ENCODE measurements at places on chromosomes 3 and 15. TPM values are rescaled to one million over a fixed set of nuclear protein-coding genes. Genes with fewer than 3 reads are reported as not detected.
A peak's percentile ranks its signal among the peaks of the same experiment; 100 is the strongest.

- no peaks in the 10 kb centered on the region for H3K36me3 ChIP-seq
- no peak overlapping the region for H3K27ac ChIP-seq
- DNase-seq: no peak
- no peaks in the 10 kb centered on the region for H3K27me3 ChIP-seq
- no peaks in the 10 kb centered on the region for H3K4me1 ChIP-seq
- H3K4me3 ChIP-seq: no peak overlapping the region
These were observed 72.3 kb upstream of the ST3GAL6 start for GRCh38 chr3:98690876-98691275.

DNA sequence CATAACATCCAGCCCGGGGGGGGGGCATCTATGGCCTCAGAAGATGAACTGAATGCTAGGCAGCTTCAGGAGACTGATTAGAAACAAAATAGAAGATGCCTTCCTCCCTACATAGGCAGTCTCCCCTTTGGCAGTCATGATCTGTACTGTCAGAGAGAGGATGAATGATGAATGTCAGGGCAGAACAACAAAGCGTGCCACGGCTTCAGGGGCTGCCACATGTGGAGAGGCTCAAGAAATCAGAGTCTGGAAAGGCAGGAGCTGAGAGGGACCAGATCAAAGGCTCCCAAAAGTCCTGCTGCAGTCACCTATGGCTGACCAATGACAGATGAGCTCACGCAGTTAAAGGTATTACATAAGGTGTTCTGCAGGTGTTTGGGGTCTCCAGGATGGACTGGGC is 180.4 kb downstream of the UACA start:
- peaks cover 3% of the 10 kb centered on the region for H3K27me3 ChIP-seq
- H3K4me3 ChIP-seq: no peak overlapping the region
- H3K36me3 ChIP-seq: no peaks in the 10 kb centered on the region
- DNase-seq: no peak

DNA sequence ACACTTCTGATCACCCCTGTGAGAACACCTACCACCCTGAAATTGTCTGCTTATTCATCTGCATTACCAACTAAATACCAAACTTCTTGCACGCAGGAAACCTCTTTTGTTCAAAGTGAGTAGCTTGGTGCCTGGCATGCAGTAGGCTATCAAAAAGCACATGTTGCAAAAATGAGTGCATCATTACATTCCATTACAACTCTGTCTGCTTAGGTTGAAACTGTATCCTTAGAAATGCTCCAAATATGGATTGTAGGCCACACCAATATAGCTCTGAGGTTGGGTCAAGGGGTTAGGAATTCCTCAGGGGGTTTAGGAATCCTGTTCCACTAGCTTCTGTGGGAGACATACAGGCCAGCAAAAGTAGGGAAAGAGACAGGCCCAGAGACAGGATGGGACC is 107.2 kb downstream of the THRB start:
- no peaks in the 10 kb centered on the region for H3K27me3 ChIP-seq
- H3K4me3 ChIP-seq: no peak overlapping the region
- no peak for DNase-seq
- no peak overlapping the region for H3K27ac ChIP-seq

DNA sequence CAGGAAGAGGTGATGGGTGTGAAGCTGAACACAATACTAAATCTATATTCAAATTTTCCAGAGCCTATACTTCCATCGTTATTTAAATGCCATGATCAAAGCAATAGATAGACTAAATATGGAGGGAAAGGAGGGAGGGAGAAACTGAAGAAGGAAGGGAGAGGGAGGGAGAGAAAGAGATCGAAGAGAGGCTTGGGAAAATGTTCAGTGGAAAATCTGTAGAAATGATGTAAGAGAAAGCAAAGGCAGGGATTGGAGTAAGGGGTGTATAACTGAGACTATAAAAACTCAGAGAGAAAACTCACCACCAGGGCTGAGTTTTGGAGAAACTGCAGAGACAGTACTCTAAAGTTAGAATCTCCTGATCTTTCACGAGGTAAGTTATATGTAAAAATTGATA is at the start of gene OSTN:
Gene OSTN (plus strand): TSS at position 310 of the 400 bp plus-strand sequence. CDS start 13,292 bp downstream, outside the sequence.
- no peaks in the 10 kb centered on the region for H3K36me3 ChIP-seq
- H3K27ac ChIP-seq: no peak within 1 kb of the TSS
- no peak within 1 kb of the TSS for H3K4me3 ChIP-seq
- H3K27me3 ChIP-seq: no peaks in the 10 kb centered on the region
- DNase-seq: no peak

GRCh38 chr3:177196456-177197040 is 734 bp downstream of the TBL1XR1 start:
- peaks cover 10% of the 10 kb centered on the region for H3K4me1 ChIP-seq
- peak overlapping the region; percentile 97 for H3K27ac ChIP-seq
- DNase-seq: no peak
- H3K4me3 ChIP-seq: peak overlapping the region; percentile 99

DNA sequence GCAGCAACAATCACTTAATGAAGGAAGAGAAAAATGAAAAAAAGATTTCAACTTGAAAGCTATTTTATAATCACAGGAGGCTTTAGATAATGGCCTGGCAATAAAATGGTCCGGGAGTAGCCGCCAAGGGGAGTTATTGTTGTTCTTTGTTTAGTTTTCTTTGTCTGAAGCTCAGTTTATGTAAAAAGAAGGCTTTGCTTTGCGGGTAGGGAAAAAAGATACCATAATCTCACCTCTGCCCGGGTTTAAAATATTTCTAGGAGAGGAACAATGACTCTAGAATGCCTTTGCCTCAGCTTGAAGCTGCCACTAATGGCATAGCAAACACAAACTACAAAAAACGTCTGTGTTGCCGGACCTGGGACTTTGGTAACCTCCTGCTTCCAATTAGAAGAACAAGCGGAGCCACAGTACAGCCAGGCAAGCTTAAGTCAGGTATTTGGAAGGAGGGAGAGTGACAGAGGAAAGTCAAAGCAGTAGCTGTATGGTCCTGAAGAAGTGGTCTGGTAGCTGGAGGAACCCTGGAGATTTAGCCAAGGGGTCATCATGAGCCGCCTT is 764.5 kb downstream of the TUSC7 start:
- H3K27ac ChIP-seq: no peak overlapping the region
- DNase-seq: no peak
- no peaks in the 10 kb centered on the region for H3K27me3 ChIP-seq
- H3K36me3 ChIP-seq: no peaks in the 10 kb centered on the region

- no peaks in the 10 kb centered on the region for H3K27me3 ChIP-seq
- H3K4me3 ChIP-seq: no peak overlapping the region
- no peaks in the 10 kb centered on the region for H3K36me3 ChIP-seq
- no peaks in the 10 kb centered on the region for H3K4me1 ChIP-seq
These were observed 32.7 kb downstream of the SRGAP3 start for GRCh38 chr3:9216736-9217135.

DNA sequence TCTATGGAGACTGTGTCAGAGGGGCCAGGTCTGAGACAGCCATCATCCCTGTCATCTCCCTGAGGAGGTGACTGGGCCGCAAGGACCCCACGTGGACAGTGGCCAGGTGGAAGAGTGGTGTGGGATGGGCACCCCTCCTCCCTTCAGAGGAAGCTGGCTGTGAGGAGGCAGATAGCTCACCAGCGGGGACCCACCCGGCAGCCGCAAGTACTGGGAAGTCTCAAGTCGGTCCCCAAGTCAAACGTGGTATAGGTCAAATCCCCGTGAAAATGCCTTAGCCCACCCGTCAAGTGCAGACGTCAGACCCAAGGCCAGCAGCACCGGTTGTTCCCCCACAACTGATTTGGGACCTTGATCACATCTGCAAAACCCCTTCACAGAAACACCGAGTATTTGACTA is 12.3 kb upstream of the KLF13 start:
- H3K27ac ChIP-seq: no peak overlapping the region
- H3K27me3 ChIP-seq: no peaks in the 10 kb centered on the region
- DNase-seq: no peak
- H3K4me1 ChIP-seq: no peaks in the 10 kb centered on the region
- no peaks in the 10 kb centered on the region for H3K36me3 ChIP-seq

GRCh38 chr3:192077795-192078497 is 617.0 kb downstream of the PYDC2 start:
- DNase-seq: no peak
- no peaks in the 10 kb centered on the region for H3K27me3 ChIP-seq
- peaks cover 10% of the 10 kb centered on the region for H3K4me1 ChIP-seq
- H3K27ac ChIP-seq: no peak overlapping the region

DNA sequence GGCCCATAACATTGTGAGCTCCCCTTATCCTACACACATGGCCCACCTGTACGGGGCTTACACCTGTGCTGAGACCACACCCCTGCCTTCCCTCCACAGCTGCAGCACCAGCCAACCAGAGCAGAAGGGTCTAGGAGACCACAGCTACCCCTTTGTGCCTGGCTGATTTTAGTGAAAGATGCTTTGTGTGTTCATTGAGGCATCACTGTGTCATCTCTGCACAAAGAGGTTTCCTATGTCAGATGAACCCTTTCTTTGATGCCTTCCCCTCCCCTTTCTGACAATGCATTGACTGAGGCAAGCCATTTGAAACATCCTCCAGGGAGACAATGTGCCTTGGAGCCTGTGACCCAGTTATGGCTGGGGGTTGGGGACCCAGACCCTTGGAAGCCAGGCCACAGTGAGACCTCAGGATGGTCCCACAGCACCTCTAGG is 54.9 kb upstream of the SLC7A14 start:
- H3K4me1 ChIP-seq: no peaks in the 10 kb centered on the region
- no peak overlapping the region for H3K27ac ChIP-seq
- peaks cover 15% of the 10 kb centered on the region for H3K27me3 ChIP-seq
- H3K4me3 ChIP-seq: no peak overlapping the region
- H3K36me3 ChIP-seq: no peaks in the 10 kb centered on the region

The BOC gene
- total RNA-seq: 0.13 TPM

The WDR5B gene
- total RNA-seq: 2.9 TPM

- H3K36me3 ChIP-seq: no peaks in the 10 kb centered on the region
- no peak overlapping the region for H3K27ac ChIP-seq
- H3K4me3 ChIP-seq: no peak overlapping the region
- no peaks in the 10 kb centered on the region for H3K4me1 ChIP-seq
- DNase-seq: no peak
These were observed 153.9 kb downstream of the VPS8 start for GRCh38 chr3:184965639-184966430.

- H3K27ac ChIP-seq: no peak overlapping the region
- no peak overlapping the region for H3K4me3 ChIP-seq
- no peaks in the 10 kb centered on the region for H3K4me1 ChIP-seq
These were observed 75.9 kb upstream of the CADPS start for GRCh38 chr3:62951037-62951613.

The SMAD6 gene
- total RNA-seq: 0.16 TPM

DNA sequence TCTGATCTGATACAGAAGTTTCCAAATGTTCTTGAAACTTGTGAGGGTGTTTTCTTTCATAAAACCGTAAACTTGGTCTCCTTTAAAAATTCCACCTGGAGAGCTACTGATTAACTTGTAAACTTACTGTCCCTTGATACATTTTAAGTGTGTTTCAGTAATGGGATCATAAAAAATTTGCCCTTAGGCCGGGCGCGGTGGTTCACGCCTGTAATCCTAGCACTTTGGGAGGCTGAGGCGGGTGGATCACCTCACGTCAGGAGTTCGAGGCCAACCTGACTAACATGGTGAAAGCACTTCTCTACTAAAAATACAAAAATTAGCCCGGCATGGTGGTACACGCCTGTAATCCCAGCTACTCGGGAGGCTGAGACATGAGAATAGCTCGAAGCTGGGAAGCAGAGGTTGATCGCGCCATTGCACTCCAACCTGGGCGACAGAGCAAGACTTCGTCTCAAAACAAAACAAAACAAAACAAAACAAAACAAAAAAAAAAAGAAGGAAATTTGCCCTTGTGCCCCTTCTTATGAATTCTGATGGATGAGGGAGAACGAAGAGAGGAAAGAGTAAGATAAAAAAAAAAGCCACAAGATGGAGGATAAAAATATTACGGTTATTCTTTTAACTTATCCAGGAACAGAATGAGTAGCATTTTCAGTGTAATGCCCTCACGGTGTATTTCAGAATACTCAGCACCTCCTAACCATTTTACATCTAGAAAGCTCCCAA is 32.1 kb upstream of the AP4E1 start:
- H3K4me1 ChIP-seq: peaks cover 38% of the 10 kb centered on the region
- no peaks in the 10 kb centered on the region for H3K36me3 ChIP-seq
- H3K27me3 ChIP-seq: no peaks in the 10 kb centered on the region
- DNase-seq: no peak
- peak overlapping the region; percentile 53 for H3K27ac ChIP-seq

The KPNA1 gene
- total RNA-seq: 52.8 TPM

The GXYLT2 gene
- 1.5 TPM for total RNA-seq

GRCh38 chr15:93420050-93420452 is 331.0 kb upstream of the RGMA start:
- no peak overlapping the region for H3K27ac ChIP-seq
- H3K4me1 ChIP-seq: no peaks in the 10 kb centered on the region
- DNase-seq: no peak
- H3K36me3 ChIP-seq: no peaks in the 10 kb centered on the region

- no peak for DNase-seq
- no peaks in the 10 kb centered on the region for H3K36me3 ChIP-seq
- peaks cover 14% of the 10 kb centered on the region for H3K27me3 ChIP-seq
- H3K4me3 ChIP-seq: no peak overlapping the region
- no peaks in the 10 kb centered on the region for H3K4me1 ChIP-seq
These were observed 662 bp downstream of the TMEM108 start for GRCh38 chr3:133038731-133039375.

The ATP13A5 gene
- not detected for total RNA-seq

GRCh38 chr3:55165278-55165677 is 237.4 kb upstream of the LRTM1 start:
- H3K4me3 ChIP-seq: no peak overlapping the region
- no peak overlapping the region for H3K27ac ChIP-seq
- no peaks in the 10 kb centered on the region for H3K36me3 ChIP-seq
- H3K4me1 ChIP-seq: no peaks in the 10 kb centered on the region
- no peaks in the 10 kb centered on the region for H3K27me3 ChIP-seq

- H3K27me3 ChIP-seq: no peaks in the 10 kb centered on the region
- no peaks in the 10 kb centered on the region for H3K4me1 ChIP-seq
- DNase-seq: no peak
- H3K4me3 ChIP-seq: no peak overlapping the region
These were observed 55.5 kb downstream of the LRRC28 start for GRCh38 chr15:99306694-99307338.

GRCh38 chr3:189841473-189842205 is 210.4 kb downstream of the TP63 start:
- H3K27me3 ChIP-seq: no peaks in the 10 kb centered on the region
- no peaks in the 10 kb centered on the region for H3K4me1 ChIP-seq
- DNase-seq: no peak
- H3K27ac ChIP-seq: no peak overlapping the region
- H3K4me3 ChIP-seq: no peak overlapping the region

The AGBL1 gene
- total RNA-seq: not detected

Data from GM12878 (cell line).